ENCODE measurements at places on chromosomes 2 and 18.

- DNase-seq = no peak
These were observed 34.4 kb upstream of the CABYR start for GRCh38 chr18:24104486-24104885.

GRCh38 chr2:81853341-81853740 is 1548.8 kb upstream of the LRRTM1 start:
- DNase-seq = no peak

DNA sequence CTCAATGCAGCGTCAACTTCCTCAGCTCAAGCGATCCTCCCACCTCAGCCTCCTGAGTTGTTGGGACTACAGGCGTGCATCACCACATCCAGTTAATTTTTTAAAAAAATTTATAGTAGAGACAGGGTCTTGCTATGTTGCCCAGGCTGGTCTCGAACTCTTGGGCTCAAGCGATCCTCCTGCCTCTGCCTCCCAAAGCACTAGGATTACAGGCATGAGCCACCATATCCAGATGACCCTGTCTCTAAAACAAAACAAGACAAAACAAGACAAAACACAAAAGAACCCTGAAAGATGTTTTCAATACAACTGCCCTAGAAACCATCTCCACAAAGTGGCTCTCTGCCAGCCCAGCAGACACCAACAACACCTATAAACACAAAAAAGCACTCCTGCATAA is 31.4 kb downstream of the ANKRD29 start:
- DNase-seq = no peak

DNA sequence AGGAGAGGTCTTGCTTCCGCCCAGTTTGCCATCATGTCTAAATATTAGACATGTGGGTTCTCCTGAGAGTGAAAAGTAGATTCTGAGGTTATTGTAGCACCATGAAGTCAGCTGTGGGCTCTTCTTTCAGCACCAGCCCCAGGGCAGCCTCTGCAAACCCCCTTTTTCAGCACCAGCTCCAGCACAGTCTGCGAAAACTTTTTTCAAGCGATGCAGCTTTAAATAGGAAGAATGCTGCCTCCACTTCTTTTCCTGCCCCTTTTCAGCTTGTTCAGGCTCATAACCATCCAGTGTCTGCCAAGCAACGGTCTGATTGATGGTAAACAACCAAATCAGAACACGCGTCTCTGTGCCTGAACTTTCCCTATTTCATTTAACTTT is at the start of gene COL5A2:
TSS of gene COL5A2 (minus strand) at position 192 of the 381 bp plus-strand sequence. CDS start at position 35, 157 bp downstream.
- peak; percentile 45 for DNase-seq

DNA sequence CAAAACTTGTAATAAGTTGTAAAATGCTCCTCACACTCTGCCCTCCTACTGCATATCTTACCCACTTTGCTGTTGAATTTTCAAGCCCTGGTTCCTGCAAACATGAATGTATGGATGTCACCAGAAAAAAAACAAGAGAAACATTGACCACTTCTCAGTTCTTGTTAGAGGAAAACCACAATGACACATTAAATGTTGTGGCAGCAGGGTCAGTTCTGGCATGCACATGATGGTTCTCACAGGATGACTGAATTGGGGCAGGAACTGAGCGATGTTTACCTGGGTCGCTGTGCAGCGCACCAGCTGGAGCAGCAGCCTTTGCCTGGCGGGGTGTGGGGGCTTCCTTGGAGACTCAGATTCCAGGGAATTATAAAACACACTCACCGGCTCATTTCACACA is 14.0 kb upstream of the PRKCE start:
- no peak for DNase-seq

- DNase-seq = no peak
These were observed 82.5 kb downstream of the MGAT5 start for GRCh38 chr2:134336352-134336751.

GRCh38 chr2:239866350-239866749 is 158.8 kb downstream of the NDUFA10 start:
- DNase-seq = no peak

DNA sequence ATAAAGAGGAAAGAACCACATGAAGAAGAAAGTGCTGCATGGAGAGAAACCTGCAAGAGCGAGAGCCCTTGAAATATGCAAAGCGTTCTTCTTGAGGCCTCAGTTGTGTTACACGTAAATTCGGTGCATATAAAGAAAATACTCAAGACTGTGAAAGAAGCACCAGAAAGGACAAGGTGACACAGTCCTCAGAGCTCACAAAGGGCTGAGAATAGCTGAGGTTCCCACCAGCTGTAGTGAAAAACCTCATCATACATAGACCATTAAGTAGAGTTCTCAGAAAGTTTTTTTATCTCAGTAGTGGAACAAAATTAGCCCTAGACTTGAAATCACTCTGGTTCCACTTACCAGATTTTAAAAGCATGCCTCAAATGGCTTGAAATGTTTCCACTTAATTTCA is 980.7 kb upstream of the CRIM1 start:
- DNase-seq = no peak

DNA sequence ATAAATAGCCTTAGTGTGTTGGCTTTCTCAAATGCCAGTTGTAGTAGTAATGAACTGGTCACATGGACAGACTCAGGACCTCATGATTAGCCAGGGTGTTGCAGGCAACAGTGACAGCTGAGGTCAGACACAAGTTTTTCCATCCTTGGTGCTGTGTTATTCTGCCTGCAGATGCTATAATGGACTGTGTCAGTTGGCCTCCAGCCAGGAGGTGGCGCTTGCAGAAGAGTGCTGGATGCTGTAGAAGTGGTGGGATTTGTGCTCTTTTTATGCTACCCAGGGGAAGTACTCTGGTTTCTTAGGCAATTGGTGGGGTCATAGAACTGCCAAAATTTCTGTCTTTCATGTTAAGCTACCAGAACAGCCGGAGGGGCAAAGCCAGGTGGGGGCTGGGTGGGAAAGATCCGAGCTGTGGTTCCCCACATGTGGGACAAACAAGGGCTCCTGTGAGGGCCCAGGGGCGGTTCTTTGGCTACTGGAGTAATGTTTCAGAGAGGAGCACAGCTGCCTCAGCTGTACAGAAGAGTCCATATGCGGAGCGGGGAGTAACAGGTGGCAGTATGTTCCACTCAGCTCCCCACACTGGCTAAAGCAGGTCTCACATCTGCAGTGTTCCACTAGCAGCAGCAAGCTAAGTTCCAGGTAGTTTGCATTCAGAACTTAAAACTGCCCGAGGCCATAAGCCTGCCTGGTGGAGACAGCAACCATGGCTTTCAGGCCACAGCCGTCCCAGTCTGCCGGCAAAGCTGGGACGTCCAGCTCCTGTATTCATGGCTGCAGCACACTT is 104.4 kb downstream of the GULP1 start:
- no peak for DNase-seq

DNA sequence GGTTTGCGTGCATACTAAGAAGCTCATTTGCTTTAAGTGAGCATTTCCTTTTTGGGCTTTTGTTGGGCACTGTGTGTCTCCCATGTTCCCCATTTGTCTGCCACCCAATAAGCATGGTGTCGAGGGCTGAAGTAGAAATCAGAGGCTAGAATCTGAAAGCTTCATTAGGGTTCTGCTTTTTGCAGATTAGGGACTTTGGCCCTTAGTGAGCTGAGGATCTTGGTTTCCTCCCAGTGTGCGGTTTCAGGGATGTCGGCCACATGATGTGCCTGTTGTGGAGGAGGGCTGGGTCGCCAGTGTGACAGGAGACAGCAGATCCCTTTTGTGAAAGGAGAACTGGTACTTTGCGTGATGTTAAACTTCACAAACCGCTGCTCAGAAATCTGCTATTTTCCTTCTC is 41.1 kb downstream of the PLEKHB2 start:
- no peak for DNase-seq
